Activated CD4-positive, alpha-beta T cell treated with anti-CD3 and anti-CD28 coated beads, Interleukin-2, amount 50 U/mL, for 4 hours (primary cell): ENCODE measurements at places on chromosomes 6 and 20.

GRCh38 chr6:152499931-152500330, 137.2 kb downstream of the SYNE1 start:
- DNase-seq, result no peak

DNA sequence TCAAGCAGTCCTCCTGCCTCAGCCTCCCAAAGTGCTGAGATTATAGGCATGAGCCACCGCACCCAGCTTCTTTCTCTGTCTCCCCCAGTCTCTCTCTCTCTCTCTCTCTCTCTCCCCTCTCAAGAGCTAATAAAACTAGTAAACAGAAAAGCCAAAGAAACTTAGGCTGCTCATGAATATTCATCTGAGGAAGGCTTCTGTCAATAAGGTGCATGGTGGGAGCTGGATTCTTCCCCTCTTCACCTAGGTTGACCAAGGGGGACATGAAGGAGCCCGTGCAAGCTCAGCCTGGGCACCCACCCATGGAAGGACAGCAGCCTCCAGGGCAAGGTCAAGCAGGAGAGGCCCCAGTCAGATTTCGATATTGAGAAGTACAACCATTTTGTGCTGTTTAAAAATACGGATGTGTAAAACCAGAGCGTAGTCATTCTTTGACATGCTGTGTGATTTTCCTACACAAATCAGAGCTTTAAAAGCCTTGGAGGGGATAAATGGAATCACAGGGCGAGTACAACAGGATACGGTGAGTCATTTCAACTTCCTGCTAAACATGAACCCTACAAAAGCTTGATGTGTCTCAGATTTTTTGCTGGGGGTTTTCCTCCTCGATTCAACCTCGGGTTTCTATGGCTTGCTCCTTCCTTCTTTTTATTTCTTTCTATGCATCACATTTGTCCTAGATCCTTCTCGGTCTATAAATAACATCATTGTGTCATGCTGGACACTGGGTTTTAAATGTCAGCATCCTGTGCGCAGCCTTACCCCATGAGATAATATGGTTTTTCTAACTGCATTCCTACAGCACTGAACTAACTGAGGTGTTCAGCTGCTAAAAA, 368.9 kb upstream of the JARID2 start:
- DNase-seq, result no peak

DNA sequence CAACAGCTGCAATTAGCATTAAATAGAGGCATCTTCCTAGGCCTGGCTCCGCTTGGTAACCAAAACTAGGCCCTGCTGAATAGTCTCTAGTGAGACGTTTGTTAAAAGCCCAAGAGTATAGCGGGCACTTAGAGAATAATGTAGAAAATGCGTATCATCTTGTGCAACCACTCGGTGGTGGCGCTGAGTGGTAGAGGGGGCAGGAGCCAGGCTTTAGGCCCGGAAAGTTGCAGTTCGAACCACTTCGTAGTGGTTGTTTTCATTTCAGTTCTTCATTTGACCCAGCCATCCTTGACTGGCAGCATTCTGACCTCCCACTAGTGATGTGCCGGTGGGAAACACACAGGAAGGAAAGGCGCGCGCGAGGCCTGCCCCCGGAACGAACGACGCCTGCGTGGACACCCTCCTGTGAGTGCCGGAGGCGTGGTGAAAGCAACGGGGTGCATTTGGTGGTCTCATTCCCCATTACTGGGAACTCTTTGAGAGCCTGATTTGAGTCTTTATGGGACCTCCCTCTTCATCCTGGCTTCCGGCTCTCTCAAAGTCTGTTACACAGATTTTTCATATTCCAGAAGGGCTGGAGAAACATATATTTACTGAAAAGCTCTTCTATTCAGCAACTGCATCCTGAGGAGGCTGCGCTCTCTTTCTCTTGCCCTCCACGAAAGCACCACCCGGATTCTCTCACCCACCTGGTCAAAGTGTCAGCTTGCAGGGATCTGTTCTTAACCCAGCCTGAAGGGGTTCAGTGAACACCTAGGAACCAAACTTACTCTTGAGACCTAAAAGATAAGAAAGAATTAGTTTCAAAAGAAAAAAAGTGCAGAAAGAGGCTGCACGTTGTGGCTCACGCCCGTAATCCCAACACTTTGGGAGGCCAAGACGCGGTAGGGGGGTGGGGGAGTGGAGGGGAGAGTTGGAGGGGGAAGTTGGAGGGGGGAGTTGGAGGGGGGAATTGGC, 18.2 kb downstream of the GPX5 start:
- DNase-seq, result no peak

DNA sequence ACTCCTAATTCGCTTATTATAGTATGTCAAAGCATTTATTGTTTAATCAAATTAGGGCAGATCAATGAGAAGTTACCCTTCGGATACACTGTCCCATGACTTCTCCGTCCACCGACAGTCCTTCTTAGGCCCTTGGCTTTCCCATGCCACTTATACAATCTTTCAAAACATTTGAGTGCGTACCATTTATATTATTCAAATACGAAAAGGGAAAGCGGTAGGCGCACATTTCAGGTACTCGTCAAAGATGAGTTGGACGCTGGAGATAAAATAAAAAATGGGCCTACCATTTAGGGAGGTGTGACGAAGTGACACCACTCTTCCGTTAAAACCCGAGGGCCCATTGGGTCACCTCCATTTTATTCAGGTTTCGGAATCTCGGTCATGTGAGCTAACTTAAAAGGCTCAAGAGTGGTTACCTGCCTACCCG, 542 bp upstream of the AFG1L start:
- no peak for DNase-seq

GRCh38 chr6:11208267-11208666, 24.2 kb downstream of the NEDD9 start:
- DNase-seq, result no peak

- DNase-seq, result no peak
Measured at GRCh38 chr20:7608250-7608649, 332.0 kb downstream of the HAO1 start.

DNA sequence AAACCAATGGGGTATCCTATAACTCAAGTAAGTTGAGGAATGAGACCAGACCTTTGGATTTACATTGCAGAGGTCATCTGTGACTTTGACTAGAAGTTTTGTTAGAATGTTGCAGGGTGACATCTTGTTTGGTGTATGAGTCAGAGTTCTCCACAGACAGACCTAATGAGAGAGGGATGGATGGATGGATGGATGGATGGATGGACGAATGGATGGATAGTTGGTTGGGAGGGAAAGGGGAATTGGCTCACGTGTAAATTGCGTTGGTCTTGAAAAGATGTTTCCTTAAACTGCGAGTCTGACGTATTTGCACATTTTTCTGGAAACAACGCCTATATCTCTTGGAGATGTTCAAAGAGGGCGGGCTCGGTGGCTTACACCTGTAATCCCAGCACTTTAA, 1.0 kb upstream of the MTRES1 start:
- no peak for DNase-seq

DNA sequence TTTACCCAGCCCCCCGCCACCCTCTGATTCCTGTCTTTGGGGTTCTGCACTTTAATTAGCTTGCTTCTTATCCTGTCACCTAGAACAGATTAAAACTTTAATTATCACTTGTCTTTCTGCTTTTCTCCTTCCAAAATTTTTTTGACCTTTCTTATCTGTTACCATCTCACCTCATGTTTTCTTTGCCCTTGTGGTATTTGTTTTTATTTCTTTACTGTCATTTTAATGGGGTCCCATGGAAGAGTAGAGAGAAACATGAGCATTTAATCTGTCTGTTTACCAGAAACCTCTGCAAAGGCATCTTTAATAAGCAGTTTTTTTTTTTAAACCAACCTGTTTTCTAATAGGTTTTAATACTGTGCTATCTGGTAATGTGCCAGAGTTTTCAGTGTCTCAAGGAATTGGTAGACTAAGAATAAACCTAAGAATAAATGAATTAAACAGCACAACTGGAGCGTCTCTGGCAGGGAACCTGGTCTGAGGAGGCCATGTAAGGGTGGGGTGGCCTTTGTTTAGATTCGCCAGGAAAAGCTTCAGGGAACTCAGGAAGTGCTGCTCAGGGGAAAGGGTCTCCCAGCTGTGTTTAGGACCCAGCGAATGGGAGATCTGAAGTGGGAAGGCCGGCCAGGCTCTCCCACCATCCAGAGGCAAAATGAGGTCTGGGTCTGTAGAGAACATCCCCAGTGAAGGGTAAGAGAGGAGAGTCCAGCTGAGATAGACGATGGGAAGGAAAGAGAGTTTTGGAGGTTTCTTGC, 69.8 kb downstream of the ARID1B start:
- no peak for DNase-seq

DNA sequence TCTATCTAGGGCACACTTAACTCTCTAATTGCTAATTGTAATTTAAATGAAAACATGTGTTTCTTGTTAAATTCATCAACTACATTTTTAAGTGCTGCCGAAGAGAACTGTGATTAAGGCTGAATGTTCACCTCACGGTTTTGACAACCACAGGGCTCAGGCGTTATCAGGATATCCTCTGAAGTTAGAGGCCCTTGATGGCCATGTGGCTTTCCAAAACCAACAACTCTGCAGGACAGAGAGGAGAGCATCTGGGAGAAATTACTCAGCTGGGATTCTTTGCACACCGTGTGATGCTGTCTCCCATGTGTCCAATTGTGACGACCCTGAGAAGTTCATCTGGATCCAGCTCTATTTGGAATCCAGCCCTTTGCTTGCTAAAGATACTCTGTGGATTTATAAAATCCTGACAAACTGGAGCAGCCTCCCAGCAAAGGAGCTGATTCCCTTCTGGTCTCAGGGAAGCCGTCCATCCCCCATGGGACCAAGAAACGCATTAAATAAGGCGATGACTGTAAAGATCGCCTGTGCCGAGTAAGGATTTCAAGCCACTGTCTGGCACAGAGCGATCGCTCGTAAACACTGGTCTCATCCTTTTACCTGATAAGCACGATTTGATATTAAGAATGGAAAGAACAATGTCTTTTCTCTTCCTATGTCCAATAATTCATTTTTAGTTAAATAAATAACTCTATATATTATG, 401.1 kb downstream of the CD83 start:
- no peak for DNase-seq

GRCh38 chr6:44715188-44715587, 327.7 kb downstream of the CDC5L start:
- no peak for DNase-seq

DNA sequence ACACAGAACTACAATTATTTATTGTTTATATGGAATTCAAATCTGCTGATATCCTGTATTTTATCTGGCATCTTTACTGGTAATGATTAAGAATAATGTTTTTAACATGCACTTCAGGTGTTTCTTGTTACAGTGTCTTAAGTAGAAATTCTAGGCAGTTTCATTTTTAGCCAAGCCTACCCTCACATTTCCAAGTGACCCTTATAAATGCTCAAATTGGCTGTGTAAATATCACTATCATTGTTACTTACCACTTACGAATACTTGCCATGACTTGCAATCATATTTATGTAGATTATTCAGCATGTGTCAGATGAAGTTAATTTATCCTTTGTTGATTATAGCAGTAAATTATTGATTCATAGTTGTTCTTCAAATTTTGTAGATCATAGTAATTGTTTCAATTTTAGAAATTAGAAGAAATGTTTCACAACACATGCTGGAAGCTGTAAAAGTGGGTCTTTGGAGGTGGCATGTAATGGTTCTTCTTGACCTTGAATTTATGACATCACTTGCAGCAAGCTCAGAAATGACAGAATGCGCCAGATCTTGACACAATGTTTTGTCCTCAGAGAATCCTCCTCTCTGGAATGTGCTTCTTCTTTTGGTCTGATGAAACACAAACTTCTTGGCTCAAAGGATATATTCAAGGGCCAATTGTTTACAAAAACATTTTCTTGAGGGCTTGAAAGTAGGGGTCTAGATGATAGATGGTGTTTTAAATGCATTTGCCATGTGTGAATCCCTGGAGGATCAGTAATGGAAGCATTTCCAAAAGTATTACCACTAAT, 471.8 kb downstream of the COL12A1 start:
- DNase-seq, result no peak

DNA sequence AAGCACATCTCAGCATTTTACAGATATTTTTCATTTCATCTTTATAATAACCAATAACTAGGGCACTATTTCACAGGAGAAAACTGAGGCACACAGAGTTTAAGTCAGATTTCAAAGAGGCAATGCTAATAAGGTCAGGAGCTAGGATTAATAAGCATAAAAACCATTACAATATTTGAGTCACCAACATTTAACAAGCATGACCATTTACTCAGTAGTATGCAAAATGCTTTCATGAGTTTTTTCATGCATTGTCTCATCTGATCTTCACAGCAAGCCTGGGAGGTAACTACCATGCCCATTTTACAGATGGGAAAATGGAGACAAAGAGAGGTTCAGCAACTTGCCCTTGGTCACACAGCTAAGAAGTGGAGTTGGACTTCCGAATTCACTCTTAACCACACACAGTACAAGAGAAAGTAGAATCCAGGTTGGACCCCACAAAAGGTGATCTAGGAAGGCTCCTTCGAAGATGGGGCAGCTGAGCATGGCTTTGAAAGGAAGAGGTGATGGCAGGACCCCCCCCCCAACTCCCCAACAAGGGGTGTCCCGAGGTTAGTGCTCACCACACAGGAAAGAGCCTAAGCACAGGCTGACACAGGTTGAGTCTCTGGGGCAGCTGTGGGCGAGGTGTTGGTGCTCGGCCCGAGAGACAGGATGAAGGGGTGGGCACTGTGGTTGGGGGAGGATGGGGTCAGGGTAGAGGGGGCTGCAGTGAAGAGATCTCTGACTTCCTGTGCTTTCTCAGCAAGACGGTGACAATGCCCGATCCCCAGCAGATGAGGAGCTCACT, 108.8 kb downstream of the PREX1 start:
- peak; percentile 6 for DNase-seq

DNA sequence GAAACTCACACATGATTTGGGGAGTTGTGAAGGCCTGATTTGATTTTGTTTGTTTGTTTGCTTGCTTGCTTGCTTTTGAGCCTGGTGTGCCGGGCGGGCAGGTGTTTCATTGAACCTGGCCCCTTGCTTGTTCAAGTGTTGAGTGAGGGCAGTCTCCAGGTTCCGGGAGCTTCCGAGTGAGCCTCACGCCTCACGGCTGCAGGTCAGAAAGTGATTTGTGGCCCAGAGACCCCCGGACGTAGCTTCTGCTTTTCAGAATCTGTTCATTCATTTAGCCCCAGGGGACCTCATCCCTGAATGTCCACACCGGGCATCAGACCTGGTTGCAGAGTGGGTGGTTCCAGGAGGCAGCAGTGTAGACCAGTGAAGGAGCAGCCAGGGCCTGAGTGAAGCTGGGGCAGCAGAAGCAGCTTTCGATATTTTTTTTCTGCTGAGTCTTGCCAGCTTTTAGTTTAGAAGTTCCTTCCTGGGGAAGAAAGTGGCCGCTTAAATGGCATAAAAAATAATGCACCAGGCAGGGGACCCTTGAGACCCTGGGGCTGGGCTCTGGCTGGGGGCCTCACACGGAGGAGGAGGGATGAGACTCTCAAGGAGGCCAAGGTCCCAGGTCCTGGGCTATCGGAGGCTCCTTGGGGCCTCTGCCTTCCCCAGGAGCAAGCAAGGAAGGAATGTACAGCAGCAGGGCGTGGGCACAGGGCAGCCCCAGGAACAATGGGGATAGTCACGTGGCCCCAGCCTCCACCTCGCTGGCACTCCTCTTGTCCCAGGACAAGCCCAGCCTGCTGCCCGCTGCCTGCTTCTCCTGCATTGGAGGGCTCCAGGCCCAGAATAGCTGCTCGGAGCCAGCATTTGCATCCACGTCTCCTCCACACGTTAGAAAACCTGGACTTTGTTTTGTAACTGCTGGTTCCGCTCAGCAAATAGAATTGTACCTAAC, 89.2 kb upstream of the BHLHE23 start:
- DNase-seq, result no peak
